ENCODE measurements at places on chromosomes 3 and 15. TPM values are rescaled to one million over a fixed set of nuclear protein-coding genes. Genes with fewer than 3 reads are reported as not detected.

DNA sequence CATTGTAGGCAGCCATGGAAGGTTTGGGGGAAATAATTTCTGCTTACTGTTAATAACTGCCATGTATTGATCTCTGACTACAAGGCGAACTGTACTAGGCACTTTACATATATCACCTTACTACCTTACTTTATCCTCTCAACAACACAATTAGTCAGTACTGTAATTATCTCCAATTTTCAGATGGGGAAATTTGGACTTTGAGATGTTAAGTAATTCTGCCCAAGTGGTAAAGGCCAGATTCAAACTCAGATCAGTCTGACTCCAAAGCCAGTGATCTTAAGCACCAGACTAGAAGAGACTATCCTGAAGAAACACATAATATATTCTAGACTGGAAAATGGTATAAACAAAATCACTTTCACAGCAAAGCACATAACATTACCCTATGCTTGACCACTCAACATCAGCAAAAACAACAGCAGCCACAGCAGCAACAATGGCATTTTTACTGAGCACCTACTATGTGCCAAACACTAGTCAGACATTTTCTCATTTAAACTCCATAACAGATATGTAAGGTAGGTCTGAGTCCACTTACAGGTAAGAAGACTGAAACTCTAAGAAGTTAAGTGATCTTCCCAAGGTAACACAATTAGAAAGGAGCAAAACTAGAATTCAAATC is 13.1 kb downstream of the MTHFS start:
- no peak for DNase-seq
- no peaks in the 10 kb centered on the region for H3K27me3 ChIP-seq
- no peak overlapping the region for H3K27ac ChIP-seq

DNA sequence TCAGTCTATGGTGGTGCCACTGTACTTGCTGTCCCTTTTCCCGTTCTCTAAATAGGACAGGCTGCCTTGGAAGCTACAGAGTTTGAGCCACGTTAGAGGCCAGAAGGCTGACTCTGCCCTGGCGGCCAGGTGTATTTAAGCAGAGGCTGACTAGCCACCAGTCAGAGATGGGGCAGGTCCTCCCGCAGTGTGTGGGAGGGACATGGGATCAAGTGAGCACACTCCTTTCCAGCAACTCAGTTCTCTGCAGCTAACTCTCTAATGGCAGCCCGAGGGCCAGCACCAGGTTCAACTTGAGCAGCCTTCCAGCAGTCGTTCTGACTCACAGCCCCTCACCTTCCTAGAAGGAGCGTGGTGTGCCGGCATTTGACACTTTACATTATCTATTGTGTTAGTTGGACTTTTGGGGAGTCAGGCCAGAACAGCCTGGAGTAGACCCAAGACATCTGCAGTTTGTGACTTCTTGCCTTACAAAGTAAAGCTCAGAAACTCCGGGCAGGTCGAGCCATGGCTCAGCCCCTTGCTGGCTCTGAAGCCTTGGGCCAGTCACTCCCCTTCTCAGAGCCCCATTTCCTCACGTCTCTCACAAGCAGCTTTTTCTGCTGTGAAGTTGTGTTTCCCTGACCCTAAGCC is 46.7 kb upstream of the MYZAP start:
- no peaks in the 10 kb centered on the region for H3K36me3 ChIP-seq
- H3K4me3 ChIP-seq = no peak overlapping the region
- H3K27me3 ChIP-seq = peaks cover 2% of the 10 kb centered on the region
- H3K4me1 ChIP-seq = peaks cover 12% of the 10 kb centered on the region
- H3K27ac ChIP-seq = no peak overlapping the region

DNA sequence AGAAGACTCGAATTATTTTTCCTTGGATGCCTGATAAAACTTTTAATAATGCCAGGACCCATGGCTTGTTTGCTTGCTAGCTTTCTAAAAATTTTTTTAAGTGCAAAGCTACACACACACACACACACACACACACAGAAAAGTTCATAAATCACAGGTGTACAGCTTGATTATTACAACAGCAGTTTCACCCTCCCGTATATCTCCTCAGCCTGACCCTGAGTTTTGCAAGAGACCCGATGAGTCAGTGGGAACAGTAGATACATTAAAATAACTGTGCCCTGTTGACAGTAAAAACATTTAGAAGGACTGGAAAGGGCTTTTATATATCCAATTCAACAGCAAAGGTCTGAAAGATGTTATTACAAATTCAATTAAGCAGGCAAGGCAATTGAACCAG is 46.7 kb downstream of the EMC4 start:
- no peak overlapping the region for H3K4me3 ChIP-seq
- H3K4me1 ChIP-seq = peaks cover 5% of the 10 kb centered on the region
- no peak overlapping the region for H3K27ac ChIP-seq
- no peak for DNase-seq
- H3K27me3 ChIP-seq = no peaks in the 10 kb centered on the region

GRCh38 chr3:47476644-47477199 is 981 bp upstream of the SCAP start:
- DNase-seq = no peak
- H3K36me3 ChIP-seq = peaks cover 3% of the 10 kb centered on the region
- H3K27me3 ChIP-seq = no peaks in the 10 kb centered on the region
- H3K4me3 ChIP-seq = peak overlapping the region; percentile 87
- peaks cover 26% of the 10 kb centered on the region for H3K4me1 ChIP-seq

GRCh38 chr3:140097874-140098635 is 163.1 kb downstream of the CLSTN2 start:
- H3K4me3 ChIP-seq = no peak overlapping the region
- peaks cover 3% of the 10 kb centered on the region for H3K27me3 ChIP-seq
- no peaks in the 10 kb centered on the region for H3K4me1 ChIP-seq
- no peak overlapping the region for H3K27ac ChIP-seq
- H3K36me3 ChIP-seq = no peaks in the 10 kb centered on the region

- H3K36me3 ChIP-seq = peaks cover 13% of the 10 kb centered on the region
- no peak overlapping the region for H3K4me3 ChIP-seq
- peaks cover 46% of the 10 kb centered on the region for H3K4me1 ChIP-seq
- peak overlapping the region; percentile 4 for H3K27ac ChIP-seq
Observed at GRCh38 chr3:128775906-128776542, 50.0 kb downstream of the RAB7A start.

- H3K4me3 ChIP-seq = no peak overlapping the region
- no peak for DNase-seq
- no peaks in the 10 kb centered on the region for H3K4me1 ChIP-seq
- H3K27ac ChIP-seq = no peak overlapping the region
- no peaks in the 10 kb centered on the region for H3K36me3 ChIP-seq
Observed at GRCh38 chr3:106805625-106806024, 571.6 kb upstream of the CCDC54 start.

- peaks cover 5% of the 10 kb centered on the region for H3K4me1 ChIP-seq
- no peak overlapping the region for H3K27ac ChIP-seq
- no peaks in the 10 kb centered on the region for H3K36me3 ChIP-seq
- peak; percentile 33 for DNase-seq
- peaks cover 12% of the 10 kb centered on the region for H3K27me3 ChIP-seq
- H3K4me3 ChIP-seq = no peak overlapping the region
Observed at GRCh38 chr3:196537319-196537984, 22.3 kb upstream of the SMCO1 start.

DNA sequence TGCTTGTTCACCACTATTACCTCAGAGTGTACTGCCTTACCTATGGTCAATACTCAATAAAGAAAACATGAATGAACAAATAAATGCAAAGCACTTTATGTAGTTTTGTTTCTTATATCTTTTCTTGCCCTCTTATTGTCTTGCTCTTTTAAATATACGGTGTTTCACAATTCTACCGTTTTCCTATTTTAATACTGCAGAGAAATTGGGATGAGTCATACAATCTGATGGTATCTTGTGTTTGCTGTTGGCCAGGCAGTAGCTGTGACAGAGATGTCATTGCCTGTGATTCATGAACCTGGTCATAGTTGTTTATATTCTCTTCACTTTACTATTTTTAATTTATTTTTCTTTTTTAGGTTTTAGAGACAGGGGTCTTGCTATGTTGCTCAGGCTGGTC is 48.3 kb downstream of the SERP1 start:
- H3K4me3 ChIP-seq = no peak overlapping the region
- H3K27me3 ChIP-seq = peaks cover 5% of the 10 kb centered on the region
- no peak for DNase-seq
- H3K4me1 ChIP-seq = no peaks in the 10 kb centered on the region
- peaks cover 2% of the 10 kb centered on the region for H3K36me3 ChIP-seq

- H3K27me3 ChIP-seq = no peaks in the 10 kb centered on the region
- H3K36me3 ChIP-seq = no peaks in the 10 kb centered on the region
- H3K4me3 ChIP-seq = no peak overlapping the region
- no peak overlapping the region for H3K27ac ChIP-seq
- peaks cover 7% of the 10 kb centered on the region for H3K4me1 ChIP-seq
Observed at GRCh38 chr3:17678116-17678741, 64.2 kb downstream of the TBC1D5 start.

DNA sequence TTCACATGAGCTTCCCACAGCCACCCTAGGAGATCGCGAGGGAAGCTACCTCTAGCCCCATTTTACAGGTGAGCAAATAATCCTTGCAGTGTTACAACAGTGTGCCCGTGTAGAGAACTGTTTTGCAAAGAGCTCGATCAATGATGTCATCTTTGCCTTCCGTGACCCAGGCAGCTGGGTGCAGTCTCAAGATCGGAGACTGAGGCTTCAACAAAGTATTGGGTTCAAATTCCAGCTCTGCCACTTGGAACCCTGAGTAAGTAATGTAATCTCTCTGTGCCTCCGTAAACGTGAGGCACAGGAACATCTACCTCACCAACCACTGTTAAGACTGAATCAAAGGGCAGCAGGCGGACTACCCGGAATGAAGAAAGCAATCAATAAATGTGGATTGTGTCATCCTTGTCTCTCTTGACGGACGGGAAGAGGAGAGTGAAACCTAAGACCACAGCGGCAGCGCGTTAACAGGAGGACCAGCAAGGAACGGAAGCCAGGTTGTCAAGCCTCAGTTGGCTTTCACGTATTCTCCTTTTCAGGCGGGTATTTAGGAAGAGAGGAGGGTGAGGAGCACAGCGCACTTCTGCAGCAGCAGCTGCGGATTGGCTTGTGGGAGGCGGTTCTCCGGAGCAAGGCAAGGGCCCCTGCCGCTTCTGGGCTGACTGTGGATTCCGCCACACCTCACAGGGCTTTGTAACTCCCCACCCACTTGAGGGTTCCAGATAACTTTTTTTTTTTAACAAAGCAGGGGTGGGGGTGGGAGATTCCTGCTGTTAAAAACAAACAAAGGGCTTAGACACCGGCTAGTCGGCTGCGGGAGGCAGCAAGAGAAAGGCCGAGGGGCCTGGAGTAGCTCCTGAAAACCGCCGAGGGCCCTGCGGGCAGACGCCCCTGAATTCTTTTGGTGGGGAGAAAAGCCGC is 1.5 kb upstream of the SMAD3 start:
- H3K27ac ChIP-seq = peak overlapping the region; percentile 76
- peaks cover 14% of the 10 kb centered on the region for H3K36me3 ChIP-seq
- H3K27me3 ChIP-seq = peaks cover 3% of the 10 kb centered on the region
- H3K4me3 ChIP-seq = peak overlapping the region; percentile 66
- DNase-seq = peak; percentile 28

DNA sequence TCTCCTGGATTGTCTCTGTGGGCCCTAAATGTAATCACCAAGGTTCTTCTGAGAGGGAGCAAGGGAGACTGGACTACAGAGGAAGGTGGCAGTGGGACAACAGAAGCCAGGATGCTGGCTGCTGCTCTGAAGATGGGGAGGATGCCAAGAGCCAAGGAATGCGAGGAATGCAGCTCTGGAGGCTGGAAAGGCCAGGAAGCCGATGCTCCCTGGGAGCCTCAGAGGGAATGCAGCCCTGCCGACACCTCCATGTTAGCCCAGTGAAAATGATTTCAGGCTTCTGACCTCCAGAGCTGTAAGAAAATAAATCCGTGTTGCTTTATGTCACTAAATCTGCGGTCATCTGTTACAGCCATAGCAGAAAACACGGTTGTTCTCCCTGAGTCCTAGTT is 44.1 kb downstream of the UMPS start:
- no peak overlapping the region for H3K27ac ChIP-seq
- H3K36me3 ChIP-seq = no peaks in the 10 kb centered on the region
- DNase-seq = no peak
- no peaks in the 10 kb centered on the region for H3K4me1 ChIP-seq

- peaks cover 18% of the 10 kb centered on the region for H3K36me3 ChIP-seq
- no peak for DNase-seq
- no peaks in the 10 kb centered on the region for H3K27me3 ChIP-seq
- H3K27ac ChIP-seq = no peak overlapping the region
Observed at GRCh38 chr3:11558918-11559815, 84.5 kb downstream of the VGLL4 start.

DNA sequence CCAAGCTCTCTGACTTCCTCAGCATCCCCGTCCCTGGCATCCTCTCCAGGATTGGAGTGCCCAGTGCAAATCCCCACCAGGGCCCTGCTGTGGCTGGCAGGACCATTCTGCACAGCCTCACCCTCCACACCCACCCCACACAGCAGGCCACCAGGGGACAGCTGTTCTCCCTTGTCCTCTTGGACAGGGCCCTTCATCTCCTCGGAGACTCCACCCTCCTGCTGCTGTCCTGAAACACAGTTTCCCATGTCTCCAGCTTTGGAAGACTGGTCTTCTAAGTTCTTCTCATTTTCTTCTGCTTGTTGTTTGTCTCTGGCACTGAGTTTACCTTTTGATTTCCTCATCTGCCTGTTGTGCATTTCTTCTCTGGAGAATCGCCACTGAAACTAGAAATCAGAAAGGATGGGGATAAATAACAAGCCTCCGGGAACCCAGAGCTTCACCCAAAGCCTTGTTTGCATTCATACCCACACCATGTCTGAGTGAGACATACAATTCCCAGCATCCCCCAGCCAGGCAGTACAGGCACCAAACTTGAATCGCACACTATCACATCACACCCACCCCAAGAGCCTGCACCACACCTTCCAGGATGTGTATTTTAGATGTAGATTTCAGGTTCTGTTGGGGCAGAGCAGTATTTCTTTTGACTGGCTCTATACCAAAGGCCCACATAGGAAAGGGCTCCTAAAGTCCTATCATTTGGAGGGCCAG is 52.0 kb downstream of the OXNAD1 start:
- no peaks in the 10 kb centered on the region for H3K27me3 ChIP-seq
- peak overlapping the region; percentile 80 for H3K27ac ChIP-seq
- H3K4me3 ChIP-seq = peak overlapping the region; percentile 35

GRCh38 chr3:17329927-17330326 is 412.5 kb downstream of the TBC1D5 start:
- no peak overlapping the region for H3K27ac ChIP-seq
- DNase-seq = no peak
- H3K36me3 ChIP-seq = peaks cover 7% of the 10 kb centered on the region
- H3K27me3 ChIP-seq = no peaks in the 10 kb centered on the region

DNA sequence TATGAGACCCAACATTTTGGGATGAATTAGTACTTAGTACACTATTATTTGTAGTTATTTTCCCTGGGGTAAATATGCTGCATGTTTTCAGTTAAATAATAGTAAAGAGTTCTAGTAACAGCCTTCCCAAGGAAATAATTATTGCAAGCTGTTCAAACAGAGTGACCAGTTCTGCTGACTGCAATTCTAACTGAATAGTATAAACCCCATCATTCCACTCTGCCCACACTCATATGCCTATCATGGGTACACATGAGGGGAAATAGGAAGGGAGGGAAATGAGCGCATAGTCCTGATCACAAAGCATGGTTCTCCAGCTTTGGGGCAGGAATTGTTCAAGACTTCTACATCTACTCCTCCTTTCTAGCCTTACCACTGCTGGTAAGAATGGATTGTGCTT is 18.7 kb downstream of the UQCC5 start:
- H3K27me3 ChIP-seq = no peaks in the 10 kb centered on the region
- no peak overlapping the region for H3K4me3 ChIP-seq
- H3K27ac ChIP-seq = no peak overlapping the region
- no peak for DNase-seq

The SEMA6D gene
- not detected for total RNA-seq

The TLR9 gene
- total RNA-seq = not detected

The KBTBD13 gene
- total RNA-seq = not detected

The ISG20 gene
- 31.2 TPM for total RNA-seq

The TRIM59 gene
- total RNA-seq = 33.2 TPM

The CFAP91 gene
- total RNA-seq = 0.24 TPM

The SHQ1 gene
- 48.5 TPM for total RNA-seq
